Body of pancreas (tissue), 4 donors: ENCODE measurements at places on chromosomes 11 and 22. TPM values are rescaled to one million over a fixed set of nuclear protein-coding genes. Genes with fewer than 3 reads are reported as not detected.

DNA sequence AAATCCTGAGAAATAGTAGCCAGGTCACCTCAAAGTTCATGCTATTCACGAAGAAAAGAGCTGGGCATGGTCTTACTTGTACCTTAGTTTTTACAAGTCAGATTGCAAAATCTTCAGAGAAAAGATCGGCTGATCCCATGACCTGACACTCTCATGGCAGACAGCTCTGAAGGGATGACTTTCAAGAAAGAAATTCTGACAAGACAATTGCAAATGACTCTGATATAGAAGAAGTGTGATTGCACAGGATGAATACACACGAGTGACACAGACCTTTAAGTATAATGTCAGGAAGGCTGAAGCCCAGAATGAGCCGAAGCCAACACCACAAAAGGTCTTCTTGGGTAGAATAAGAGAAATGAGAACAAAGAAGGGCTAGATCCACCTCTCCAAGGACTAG, 59.4 kb upstream of the DRD2 start:
- no peaks in the 10 kb centered on the region for H3K4me1 ChIP-seq
- no peak for DNase-seq
- H3K27ac ChIP-seq: no peak overlapping the region
- no peak overlapping the region for H3K4me3 ChIP-seq
- no peaks in the 10 kb centered on the region for H3K36me3 ChIP-seq
- peaks cover 10% of the 10 kb centered on the region for H3K27me3 ChIP-seq

DNA sequence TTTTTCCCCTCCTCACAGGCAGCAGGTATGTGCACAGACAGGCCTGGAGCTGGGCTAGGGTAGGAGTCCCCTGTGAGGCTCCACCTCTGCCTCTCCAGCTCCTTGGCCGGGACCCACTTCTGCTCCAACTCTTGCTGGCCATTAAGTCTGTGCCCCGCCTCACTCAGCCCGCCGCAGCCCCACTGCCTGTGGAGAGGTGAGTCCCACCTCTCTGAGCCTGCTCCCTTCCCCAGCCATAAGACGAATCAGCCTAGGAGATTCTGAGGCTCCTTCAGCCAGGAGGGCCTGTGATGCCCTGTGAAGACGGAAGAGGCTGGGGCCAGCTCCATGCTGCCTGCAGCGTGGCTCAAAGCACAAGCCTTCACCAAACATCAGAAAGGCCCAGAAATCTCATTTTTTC, 23.0 kb downstream of the TSKU start:
- H3K4me3 ChIP-seq: no peak overlapping the region
- H3K27ac ChIP-seq: no peak overlapping the region
- peak; percentile 13 for DNase-seq
- no peaks in the 10 kb centered on the region for H3K36me3 ChIP-seq
- no peaks in the 10 kb centered on the region for H3K27me3 ChIP-seq
- peaks cover 35% of the 10 kb centered on the region for H3K4me1 ChIP-seq

DNA sequence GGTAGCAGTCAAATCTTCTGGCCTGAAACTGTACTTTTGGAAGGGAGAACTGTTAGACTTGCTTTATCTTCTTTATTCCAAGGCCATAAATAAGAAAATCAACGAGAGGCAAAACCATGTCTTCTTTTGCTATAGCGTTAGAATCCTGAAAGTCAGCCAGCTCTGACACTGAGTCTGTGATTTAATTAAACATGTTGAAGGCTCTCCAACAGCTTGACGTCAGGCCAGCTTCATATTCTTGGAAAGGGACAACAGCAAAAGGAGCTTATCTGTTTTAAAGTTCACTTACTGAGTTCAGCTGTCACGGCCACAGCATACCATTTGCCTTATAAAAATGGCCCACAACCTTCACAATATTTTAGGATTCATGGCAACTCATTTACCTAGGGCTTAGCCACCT, 131.0 kb upstream of the LDLRAD3 start:
- peak; percentile 21 for DNase-seq
- peaks cover 46% of the 10 kb centered on the region for H3K4me1 ChIP-seq
- no peaks in the 10 kb centered on the region for H3K36me3 ChIP-seq
- H3K27ac ChIP-seq: no peak overlapping the region
- no peak overlapping the region for H3K4me3 ChIP-seq
- no peaks in the 10 kb centered on the region for H3K27me3 ChIP-seq

GRCh38 chr11:73461964-73462363, 85.8 kb downstream of the RELT start:
- no peak overlapping the region for H3K27ac ChIP-seq
- no peaks in the 10 kb centered on the region for H3K4me1 ChIP-seq
- no peaks in the 10 kb centered on the region for H3K27me3 ChIP-seq
- DNase-seq: no peak

DNA sequence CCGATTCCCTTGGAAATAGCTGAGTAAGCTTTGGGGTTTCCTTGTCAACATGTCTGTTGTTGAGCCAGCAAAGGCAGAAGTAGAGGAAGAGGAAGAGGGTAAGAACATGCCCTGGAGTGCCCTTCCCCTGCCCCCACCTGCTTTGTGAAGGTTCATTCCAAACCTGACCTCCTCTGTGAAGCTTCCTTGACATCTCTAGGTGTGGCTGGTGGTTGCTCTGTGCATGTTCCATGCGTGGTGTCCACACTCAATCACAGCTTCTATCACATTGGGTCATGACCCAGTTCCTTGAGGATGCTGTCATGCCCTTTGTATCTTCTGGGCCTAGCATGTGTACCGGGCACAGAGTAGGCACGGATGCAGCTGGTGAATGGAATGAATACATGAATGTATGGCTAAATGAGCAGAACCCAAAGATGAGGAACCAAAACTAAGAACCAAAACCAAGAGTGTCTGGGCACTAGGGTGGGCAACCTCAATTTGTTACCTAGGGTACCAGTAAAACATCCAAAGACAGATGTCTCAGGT, 23.7 kb upstream of the FXYD6 start:
- no peaks in the 10 kb centered on the region for H3K4me1 ChIP-seq
- DNase-seq: no peak
- H3K27ac ChIP-seq: no peak overlapping the region
- no peaks in the 10 kb centered on the region for H3K27me3 ChIP-seq

DNA sequence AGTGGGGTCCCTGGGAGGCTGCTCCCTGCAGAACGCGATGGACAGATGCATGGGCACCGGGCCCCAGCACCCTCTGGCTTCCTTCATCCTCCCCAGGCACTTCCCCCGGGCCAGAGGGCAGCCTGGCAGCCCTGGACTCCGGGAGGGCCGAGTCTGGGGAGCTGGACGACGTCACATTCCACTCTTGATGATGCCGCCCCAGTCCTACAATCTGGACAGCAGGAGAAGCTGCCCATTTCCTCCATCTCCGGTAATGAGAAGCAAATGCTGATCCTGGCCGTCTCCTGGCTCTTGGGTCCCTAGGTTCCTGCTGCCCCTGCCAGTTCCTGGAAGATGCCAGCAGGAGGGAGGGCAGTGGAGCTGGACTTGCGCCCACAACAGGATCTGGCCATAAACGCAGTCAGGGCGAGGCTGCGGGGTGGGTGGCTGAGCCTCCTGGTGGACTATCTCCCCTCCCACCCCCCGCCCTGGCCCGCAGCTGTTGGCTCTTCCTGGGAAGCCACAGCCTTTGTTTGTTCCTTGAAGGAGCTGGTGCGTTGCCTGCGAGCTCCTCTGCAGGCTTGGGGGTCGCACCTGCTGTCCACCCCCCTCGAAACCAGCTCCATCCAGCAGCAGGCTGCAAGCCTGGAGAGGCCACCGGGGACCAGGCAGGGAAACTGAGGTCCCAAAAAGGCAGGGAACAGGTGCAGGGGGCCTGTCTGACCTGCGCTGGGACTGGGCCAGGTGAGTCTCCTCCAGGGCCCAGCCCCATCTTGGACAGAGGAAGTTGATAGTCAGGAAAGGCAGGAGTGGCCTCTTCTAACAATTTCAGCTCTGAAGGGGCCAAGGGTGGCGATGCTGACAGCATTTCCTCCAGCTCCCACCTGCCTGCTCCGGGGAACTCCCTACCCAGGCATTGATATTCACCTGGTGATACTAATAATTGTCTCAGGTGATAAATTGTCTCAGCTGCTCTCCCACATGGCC, 17.9 kb upstream of the MUC6 start:
- H3K27me3 ChIP-seq: no peaks in the 10 kb centered on the region
- H3K27ac ChIP-seq: no peak overlapping the region
- H3K4me1 ChIP-seq: peaks cover 19% of the 10 kb centered on the region
- DNase-seq: no peak
- H3K4me3 ChIP-seq: no peak overlapping the region
- no peaks in the 10 kb centered on the region for H3K36me3 ChIP-seq

DNA sequence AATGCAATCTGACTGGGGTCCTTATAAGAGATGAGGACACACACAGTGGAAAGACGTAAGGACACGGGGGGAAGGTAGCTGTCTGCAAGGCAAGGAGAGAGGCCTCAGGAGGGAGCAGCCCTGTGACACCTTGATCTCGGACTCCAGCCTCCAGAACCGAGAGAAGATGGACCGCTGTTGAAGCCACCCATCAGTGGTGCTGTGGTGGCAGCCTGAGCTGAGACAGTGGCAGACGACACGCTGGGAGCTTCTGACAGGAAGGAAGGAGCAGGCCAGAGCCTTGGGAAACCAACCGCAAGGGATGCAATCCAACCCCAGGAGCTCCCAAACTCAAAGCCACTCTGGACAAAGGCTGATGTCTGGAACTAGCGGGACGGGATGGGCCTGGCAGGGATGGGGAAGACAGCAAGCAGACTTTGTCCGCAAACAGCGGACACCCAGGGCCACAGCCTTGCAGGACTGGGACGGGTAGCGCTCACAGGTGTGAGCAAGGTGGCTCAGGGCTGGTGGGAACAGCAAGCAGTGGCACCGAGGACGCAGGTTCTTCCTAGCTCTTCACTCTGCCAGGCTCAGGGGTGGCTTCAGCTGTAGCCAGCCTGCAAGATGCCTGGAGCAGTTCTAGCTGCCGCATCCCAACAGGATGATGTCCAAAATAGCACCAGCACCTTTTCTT, 10.9 kb downstream of the LTO1 start:
- peaks cover 10% of the 10 kb centered on the region for H3K36me3 ChIP-seq
- H3K4me1 ChIP-seq: no peaks in the 10 kb centered on the region
- H3K27me3 ChIP-seq: no peaks in the 10 kb centered on the region
- no peak overlapping the region for H3K4me3 ChIP-seq
- no peak overlapping the region for H3K27ac ChIP-seq
- no peak for DNase-seq

GRCh38 chr11:130243816-130244215, 70.9 kb downstream of the ZBTB44 start:
- no peak overlapping the region for H3K27ac ChIP-seq
- peaks cover 2% of the 10 kb centered on the region for H3K36me3 ChIP-seq
- DNase-seq: no peak
- no peak overlapping the region for H3K4me3 ChIP-seq
- no peaks in the 10 kb centered on the region for H3K4me1 ChIP-seq

GRCh38 chr11:19426011-19426755, 185.4 kb upstream of the E2F8 start:
- H3K27me3 ChIP-seq: no peaks in the 10 kb centered on the region
- H3K4me3 ChIP-seq: no peak overlapping the region
- no peak overlapping the region for H3K27ac ChIP-seq

GRCh38 chr11:104090767-104091166, 54.3 kb downstream of the DDI1 start:
- no peak overlapping the region for H3K27ac ChIP-seq
- H3K4me3 ChIP-seq: no peak overlapping the region
- no peak for DNase-seq
- H3K36me3 ChIP-seq: no peaks in the 10 kb centered on the region
- no peaks in the 10 kb centered on the region for H3K27me3 ChIP-seq

DNA sequence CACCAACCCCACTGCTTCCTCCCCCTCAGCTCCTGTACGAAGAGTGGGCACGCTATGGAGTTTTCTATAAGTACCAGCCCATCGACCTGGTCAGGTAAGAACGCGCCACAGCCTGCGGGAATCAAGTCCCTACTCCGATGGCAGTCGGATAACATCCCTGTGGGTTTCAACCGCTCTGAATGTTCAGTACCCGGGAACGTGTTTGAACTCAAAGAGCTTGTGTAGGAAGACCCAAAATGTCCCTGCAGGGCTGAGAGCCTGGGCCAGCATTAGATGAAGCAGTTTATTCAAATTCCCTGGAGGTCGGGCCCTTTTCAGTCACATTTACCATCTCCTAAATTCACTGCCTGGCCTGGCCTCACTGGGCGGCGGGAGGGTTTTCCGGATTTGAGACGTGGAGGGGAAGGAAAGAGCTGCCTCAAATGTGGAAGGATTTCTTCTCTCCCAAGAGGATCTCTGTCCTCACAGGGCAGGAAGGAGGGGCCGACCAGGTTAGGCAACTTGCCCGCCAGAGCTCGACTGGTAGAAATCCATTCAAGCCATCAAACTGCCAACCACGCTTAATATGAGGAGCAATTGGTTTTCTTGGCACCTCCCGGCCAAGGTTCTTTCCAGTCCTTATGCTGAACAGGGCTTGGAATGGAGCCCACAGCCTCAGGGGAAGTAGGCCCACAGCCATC, 46.3 kb downstream of the ANO1 start:
- DNase-seq: no peak
- no peak overlapping the region for H3K27ac ChIP-seq
- no peaks in the 10 kb centered on the region for H3K4me1 ChIP-seq
- H3K4me3 ChIP-seq: no peak overlapping the region
- H3K36me3 ChIP-seq: no peaks in the 10 kb centered on the region

DNA sequence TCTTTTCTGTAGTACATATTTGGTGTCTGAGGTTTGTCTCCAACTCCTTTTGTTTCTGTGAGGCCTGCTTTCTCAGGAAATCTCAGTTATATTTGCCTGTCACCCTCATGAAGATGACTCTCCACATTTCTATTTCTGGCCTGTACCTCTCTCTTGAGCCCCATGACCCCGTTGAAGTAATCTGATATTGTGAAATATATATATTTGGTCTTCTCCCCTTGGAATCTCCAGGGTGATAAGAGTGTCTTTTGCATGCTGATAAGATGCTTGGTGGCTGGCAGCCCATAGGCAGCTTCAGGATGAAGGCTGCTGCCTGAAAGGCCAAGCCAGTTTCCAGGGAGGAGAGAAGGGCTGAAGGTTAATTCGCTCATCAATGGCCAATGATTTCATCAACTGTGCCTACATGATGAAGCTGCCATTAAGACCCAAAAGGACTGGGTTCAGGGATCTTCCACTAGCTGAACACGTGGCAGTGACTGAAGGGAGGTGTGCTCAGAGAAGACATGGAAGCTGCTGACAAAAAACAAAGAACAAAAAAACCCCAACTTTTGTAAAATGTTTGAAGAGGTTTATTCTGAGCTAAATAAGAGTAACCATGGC, 67.4 kb downstream of the MICAL2 start:
- DNase-seq: no peak
- no peaks in the 10 kb centered on the region for H3K36me3 ChIP-seq
- H3K4me3 ChIP-seq: no peak overlapping the region
- no peak overlapping the region for H3K27ac ChIP-seq
- no peaks in the 10 kb centered on the region for H3K27me3 ChIP-seq
- peaks cover 15% of the 10 kb centered on the region for H3K4me1 ChIP-seq

DNA sequence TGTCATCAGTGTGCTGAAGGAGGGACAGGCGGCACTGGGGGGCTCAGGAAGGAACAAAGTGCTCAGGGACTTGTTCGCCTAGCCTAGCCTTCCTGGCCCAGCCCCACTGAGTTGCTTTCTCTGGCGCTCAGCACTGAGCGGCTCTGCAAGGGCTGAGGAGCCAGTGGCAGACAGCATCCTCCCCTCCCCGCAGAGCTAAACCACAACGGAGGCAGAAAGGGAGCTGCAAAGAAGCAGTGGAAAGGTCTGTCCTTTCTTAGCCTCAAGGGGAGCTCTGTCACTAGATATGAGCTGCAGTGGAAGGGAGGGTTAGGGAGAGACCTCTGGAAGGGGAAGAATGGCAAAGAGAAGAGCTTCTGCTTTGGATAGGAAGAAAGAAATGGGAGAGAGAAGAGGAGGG, 89.7 kb upstream of the PHOX2A start:
- no peaks in the 10 kb centered on the region for H3K36me3 ChIP-seq
- no peaks in the 10 kb centered on the region for H3K4me1 ChIP-seq
- H3K4me3 ChIP-seq: no peak overlapping the region
- DNase-seq: no peak
- H3K27me3 ChIP-seq: no peaks in the 10 kb centered on the region

The GTSE1 gene
- not detected for total RNA-seq

The SLC15A3 gene
- 6.2 TPM for total RNA-seq

The ZBTB16 gene
- total RNA-seq: 150 TPM

The C11orf86 gene
- total RNA-seq: not detected

The OR8D1 gene
- not detected for total RNA-seq
